Frontal cortex (tissue), 4 donors: ENCODE measurements at places on chromosomes 1 and 21.

- DNase-seq, result peak; percentile 38
Measured at GRCh38 chr1:177780096-177780700, 189.7 kb downstream of the SEC16B start.

- no peak for DNase-seq
Measured at GRCh38 chr1:212727386-212728181, 27.9 kb upstream of the BATF3 start.

DNA sequence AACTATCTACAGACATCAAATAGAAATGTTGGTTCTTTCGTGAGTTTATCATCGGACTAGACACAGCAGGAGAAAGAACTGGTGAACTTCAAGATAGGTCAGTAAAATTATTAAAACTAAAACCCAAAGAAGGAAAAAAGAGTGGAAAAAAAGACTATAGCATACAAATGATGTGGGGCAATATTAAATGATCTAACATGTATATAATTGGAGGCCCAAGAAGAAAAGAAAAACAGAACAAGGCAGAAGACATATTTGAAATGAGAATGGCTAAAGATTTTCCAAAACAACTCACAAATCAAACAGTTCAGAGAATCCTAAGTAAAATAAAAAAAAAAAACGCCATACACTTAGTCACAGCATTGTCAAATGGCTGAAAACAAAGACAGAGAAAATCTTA lies 101.8 kb downstream of the PCNX2 start:
- no peak for DNase-seq

GRCh38 chr1:173093691-173094445 lies 43.1 kb upstream of the TNFSF18 start:
- DNase-seq, result no peak

DNA sequence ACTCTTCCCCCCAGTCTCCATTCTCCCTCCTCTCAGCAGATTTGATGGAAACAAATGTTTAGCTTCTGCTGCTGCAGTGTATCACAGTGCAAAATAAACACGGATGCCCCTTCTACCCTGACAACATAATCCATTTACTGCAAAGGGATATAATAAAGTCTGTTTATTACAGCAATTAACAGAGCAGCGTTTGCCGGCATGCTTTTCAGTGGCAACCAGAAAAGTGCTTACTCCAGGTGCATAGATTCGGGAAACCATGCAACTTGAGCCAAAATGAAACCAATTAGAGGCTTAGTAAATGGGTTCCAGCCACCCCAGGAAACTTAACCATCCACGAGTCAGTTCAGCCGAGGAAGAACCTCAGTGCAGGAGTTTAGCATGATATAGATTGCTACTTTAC lies 12.9 kb upstream of the LEMD1 start:
- DNase-seq, result no peak

- no peak for DNase-seq
Measured at GRCh38 chr1:203521074-203521794, 27.3 kb downstream of the OPTC start.

- no peak for DNase-seq
Measured at GRCh38 chr1:35112668-35113067, 33.5 kb downstream of the ZMYM1 start.

- DNase-seq, result peak; percentile 28
Measured at GRCh38 chr21:34582506-34583150, 32.3 kb downstream of the RCAN1 start.

GRCh38 chr1:43453442-43454269 lies at the start of gene HYI:
TSS of gene HYI (minus strand) at chr1:43453931. CDS start at chr1:43453793, 138 bp downstream.
- DNase-seq, result peak; percentile 74

DNA sequence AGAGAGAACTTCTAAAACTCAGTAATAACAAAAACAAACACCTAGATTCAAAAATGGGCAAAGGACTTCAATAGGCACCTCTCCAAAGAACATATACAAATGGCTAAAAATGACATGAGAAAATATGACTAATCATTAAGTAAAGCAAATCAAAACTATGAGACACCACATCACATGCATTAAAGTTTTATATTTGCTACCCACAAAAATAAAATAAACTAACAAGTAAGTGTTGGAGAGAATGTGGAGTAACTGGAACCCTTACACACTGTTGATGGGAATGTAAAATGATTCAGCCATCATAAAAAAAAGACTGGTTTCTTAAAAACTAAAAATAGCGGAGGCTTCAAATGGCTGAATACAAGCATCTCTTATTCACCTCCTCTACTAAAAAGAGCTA lies 262.1 kb upstream of the PKN2 start:
- DNase-seq, result no peak

DNA sequence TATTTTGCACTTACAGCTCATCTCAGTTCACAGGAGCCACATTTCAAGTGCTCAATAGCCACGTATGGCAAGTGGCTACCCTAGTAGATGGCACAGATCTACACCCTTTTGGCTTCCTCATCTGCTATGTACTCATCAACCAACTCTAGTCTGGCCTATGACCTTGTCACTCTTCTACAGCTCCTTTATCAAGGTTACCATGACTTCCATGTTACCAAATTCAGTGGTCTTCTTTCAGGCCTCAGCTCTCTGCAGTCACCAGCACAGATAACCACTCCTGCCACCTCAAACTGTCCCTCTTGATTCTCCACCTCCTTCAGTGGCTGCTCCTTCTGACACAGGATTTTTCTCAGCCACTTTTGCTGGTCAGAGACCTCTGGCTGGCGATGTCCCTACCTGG lies 11.7 kb upstream of the USP48 start:
- DNase-seq, result no peak

GRCh38 chr1:61368876-61369275 lies 286.5 kb downstream of the NFIA start:
- DNase-seq, result no peak

DNA sequence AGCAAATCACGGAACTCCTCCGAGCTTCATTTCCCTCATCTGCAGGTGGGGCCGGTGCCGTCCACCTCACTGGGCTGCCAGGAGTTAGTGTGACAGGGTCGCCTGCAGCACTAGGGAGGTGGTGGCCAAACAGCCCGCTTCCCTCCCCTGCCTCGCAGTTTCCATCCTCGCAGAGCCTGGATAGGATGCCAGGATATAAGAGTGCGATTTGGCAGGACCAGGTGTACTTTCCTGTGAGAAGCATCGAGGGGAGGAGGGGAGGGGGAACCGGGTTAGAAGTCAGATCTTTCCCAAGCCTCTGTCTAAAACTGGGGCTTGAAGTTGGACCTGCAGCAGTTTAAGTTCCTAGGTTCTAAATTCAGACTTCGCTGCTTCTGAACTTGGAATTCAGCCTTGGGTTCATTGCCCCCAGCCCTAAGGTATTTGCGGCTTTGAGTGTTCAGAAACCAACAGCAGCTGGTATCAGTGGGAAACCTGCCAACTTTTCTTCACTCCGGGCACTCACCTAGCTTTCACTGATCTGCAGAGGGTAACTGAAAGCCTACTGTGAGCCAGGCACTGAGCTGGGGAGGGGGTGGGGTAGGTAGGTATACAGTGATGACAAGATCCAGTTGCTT lies 1.7 kb upstream of the JUN start:
- no peak for DNase-seq

- no peak for DNase-seq
Measured at GRCh38 chr1:114253900-114254299, 100.2 kb upstream of the SYT6 start.

DNA sequence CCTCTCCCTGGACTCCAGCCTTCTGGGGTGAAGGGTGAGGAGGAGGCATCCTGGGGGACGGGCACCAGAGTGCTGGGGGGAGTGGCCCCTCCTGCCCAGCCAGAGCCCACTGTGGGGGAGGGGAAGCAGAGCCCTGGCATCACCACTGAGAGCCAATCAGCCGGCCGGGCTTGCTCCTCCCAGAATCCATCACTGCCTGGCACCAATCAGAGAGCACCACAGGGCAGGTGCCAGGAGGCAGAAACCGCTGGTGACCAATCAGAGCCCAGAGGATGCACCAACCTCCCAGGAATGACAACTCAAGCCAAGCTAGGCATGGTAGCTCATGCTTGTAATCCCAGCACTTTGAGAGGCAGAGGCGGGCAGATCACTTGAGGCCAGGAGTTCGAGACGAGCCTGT lies 27.9 kb downstream of the CASZ1 start:
- no peak for DNase-seq

- DNase-seq, result no peak
Measured at GRCh38 chr1:226111883-226112261, 49.4 kb downstream of the H3-3A start.
